ENCODE measurements at places on chromosomes 7 and 10.

DNA sequence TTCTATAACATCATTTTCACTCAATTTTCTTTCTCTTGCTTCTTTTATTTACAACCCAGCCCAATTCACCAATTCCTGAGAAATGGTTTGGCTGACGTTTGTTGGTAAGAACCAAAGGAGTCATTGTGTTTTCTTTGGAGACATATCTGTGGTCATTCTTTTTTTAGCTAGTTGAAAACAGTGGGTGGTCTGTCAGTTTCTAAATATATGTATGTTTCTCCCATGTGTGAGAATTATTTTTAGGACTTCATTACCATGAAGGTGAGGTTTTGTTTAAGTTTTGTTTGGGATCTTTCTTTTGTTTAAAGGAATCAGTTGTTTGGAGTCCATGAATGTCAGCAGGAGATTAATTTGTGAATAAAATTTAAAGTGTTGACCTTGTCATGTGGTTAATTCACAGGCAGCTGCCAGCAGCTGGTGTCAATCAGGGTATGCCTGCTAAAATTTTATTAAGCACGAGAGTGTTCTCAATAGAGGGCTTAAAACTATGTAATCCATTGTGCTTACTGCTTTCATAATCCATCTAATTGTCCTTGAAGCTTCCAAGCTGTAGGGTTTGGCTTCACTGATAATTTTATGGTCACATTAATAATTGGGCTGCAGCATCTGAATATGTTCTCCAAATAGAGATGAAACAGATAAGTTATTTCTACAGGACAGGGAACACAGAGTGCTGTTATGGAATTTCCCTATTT lies 38.7 kb downstream of the INSYN2A start:
- DNase-seq, result no peak

DNA sequence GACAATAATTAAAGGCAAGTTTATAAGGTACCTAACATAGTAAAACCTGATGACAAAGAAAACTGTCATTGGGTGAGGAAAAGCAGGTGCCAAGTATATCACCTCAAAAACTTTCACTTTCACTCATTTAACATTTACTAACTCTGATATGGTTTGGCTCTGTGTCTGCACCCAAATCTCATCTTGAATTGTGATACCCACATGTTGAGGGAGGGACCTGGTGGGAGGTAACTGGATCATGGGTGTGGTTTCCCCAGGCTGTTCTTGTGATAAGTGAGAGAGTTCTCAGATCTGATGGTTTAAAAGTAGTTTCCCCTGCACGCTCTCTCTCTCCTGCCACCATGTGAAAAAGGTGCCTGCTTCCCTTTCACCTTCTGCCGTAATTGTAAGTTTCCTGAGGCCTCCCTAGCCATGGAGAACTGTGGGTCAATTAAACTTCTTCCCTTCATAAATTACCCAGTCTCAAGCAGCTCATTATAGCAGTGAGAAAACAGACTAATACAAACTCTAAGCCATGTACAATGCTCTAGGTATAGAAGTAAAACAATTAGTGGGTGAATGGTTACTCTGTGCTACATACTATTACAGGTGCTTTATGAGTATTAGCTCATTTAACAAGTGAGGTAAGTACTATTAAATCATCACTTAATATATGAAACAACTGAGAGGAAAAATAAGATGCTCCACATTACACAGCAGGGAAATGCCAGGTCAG lies 199.0 kb downstream of the CHCHD3 start:
- DNase-seq, result no peak

- no peak for DNase-seq
Measured at GRCh38 chr10:14150526-14150925, 180.2 kb downstream of the FRMD4A start.

DNA sequence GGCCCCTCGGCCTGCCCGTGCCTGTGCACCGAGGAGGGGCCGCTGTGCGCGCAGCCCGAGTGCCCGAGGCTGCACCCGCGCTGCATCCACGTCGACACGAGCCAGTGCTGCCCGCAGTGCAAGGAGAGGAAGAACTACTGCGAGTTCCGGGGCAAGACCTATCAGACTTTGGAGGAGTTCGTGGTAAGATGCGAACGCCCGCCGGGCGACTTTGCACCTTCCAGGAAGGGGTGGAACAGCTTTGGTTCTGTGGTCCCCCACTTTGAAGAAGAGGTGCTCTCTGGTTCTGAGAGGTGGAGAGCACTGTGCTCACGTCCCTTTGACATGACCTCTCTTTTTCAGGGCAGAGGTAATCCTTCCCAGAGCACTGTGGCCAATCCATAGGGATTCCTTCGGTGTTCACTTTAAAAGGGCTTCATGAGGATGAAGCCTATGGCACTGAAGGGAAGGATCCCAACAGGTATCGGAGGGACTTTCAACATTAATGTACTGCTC lies 2.6 kb downstream of the VWC2 start:
- no peak for DNase-seq

DNA sequence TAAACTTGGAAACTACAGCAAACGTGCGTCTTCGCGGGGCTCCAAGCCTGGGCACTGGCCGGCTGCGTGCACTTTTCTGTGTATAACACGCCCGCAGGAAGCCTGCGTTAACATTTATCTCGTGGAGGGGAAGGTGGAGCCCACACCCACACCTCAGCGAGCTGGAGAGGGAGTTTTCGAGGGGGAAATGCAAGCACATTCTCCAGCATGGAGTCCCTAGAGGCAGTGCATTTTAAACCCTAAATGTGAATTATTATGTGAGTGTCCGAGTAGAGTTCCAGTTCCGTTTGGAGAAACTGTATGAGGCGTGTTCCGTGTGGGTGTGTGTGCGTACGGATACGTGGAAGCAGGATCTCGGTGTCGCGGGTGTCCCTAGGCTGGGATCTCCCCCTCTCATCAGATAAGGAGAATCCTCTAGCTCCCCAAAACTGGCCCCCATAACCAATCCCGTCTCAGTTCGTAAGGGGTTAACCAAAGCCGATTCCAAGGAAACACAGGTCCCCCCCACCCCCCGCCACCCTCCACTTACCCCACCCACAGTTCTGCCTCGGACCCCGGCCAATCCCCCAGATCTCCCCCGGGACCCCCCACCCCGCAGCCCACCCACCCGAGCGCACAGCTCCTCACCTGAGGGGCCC lies 403 bp downstream of the CDK6 start:
- DNase-seq, result peak; percentile 41
